ENCODE measurements at places on chromosomes 4 and X. TPM values are rescaled to one million over a fixed set of nuclear protein-coding genes. Genes with fewer than 3 reads are reported as not detected.

RBMXL3 gene
- total RNA-seq, result not detected

GAGE12J gene
- total RNA-seq, result not detected

BCAP31 gene
- total RNA-seq, result 144 TPM

MID2 gene
- total RNA-seq, result 11.7 TPM

IGFBP7 gene
- total RNA-seq, result 415 TPM

LONRF3 gene
- total RNA-seq, result 0.29 TPM

EFHC2 gene
- 0.71 TPM for total RNA-seq

HCFC1 gene
- total RNA-seq, result 30.7 TPM

S100P gene
- not detected for total RNA-seq

GAGE12F gene
- not detected for total RNA-seq
